ENCODE measurements at places on chromosomes 6 and 20. TPM values are rescaled to one million over a fixed set of nuclear protein-coding genes. Genes with fewer than 3 reads are reported as not detected.

DUSP15 gene
- total RNA-seq, result not detected

FAM209A gene
- 6.1 TPM for total RNA-seq

LY6G6D gene
- not detected for total RNA-seq

HLA-G gene
- 0.49 TPM for total RNA-seq

TMEM200A gene
- 1.1 TPM for total RNA-seq

KCNK5 gene
- total RNA-seq, result 0.86 TPM

TAAR8 gene
- total RNA-seq, result not detected

UBE2C gene
- total RNA-seq, result 1.2 TPM

GSTA3 gene
- total RNA-seq, result not detected

SCUBE3 gene
- total RNA-seq, result not detected

DNA sequence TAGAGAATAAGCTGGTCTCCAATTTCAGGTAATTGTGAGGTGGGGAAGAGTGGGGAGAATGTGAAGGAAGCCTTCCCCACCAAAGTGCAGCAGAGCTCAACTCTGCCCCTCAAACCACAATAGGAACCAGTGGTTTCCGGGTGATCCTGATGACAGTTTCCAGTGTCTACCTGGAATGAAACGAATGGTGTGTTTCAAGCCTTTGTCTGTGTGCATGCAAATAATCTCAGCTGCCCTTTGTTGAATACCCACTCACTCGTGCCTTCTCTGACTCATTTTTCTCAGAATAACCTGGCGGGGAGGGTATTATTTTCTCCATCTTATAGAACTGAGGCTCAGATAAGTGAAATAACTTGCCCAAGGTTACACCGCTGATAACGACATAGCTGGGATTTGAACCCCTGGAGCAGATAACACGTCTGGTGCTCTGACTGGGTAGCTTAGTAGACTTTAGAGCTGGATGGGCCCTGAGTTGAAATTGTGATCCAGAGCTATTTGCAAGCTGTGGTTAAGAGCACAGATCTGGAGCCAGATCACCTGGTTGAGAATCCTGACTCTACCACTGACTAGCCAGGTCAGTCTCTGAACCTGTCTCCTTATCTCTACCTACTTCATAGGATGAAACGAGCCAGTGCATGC lies 85.1 kb downstream of the EYA2 start:
- no peak for DNase-seq
- H3K27ac ChIP-seq, result no peak overlapping the region
- peaks cover 6% of the 10 kb centered on the region for H3K27me3 ChIP-seq

GRCh38 chr6:52231406-52232127 lies 12.7 kb downstream of the IL17F start:
- H3K4me1 ChIP-seq, result no peaks in the 10 kb centered on the region
- no peak overlapping the region for H3K4me3 ChIP-seq
- peaks cover 9% of the 10 kb centered on the region for H3K27me3 ChIP-seq
- no peak for DNase-seq

- H3K4me1 ChIP-seq, result no peaks in the 10 kb centered on the region
- H3K4me3 ChIP-seq, result no peak overlapping the region
- DNase-seq, result no peak
- no peaks in the 10 kb centered on the region for H3K36me3 ChIP-seq
- peaks cover 6% of the 10 kb centered on the region for H3K27me3 ChIP-seq
Observed at GRCh38 chr20:51121272-51121671, 98.4 kb upstream of the KCNG1 start.

DNA sequence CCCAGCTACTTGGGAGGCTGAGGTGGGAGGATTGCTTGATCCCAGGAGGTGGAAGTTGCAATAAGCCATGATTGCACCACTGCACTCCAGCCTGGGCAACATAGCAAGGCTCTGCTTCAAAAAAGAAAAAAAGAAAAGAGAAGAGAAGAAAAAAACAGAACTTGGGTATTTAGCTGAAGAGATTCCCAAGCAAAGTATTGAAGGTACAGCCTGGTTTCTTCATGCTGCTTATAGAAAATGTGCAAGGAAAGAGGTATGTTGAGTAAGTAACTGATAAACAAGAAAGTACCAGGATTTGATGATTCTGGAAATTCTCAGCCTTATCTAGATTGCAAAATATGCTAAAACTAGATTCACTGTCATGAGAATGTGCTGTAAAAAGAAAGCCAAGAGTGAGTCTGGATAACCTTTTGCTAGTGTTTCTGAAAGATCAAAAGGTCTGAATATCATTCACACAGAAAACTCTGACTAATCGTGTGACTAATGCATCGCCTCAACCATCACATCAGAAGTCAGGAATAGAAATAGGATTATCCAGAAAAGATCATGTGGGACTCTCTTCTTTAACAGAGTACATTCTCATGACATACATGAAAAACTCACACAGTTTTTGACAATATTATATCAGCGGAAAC lies 32.4 kb upstream of the NOP56 start:
- no peaks in the 10 kb centered on the region for H3K4me1 ChIP-seq
- DNase-seq, result no peak
- H3K36me3 ChIP-seq, result no peaks in the 10 kb centered on the region
- H3K27me3 ChIP-seq, result peaks cover 15% of the 10 kb centered on the region
- H3K27ac ChIP-seq, result no peak overlapping the region

DNA sequence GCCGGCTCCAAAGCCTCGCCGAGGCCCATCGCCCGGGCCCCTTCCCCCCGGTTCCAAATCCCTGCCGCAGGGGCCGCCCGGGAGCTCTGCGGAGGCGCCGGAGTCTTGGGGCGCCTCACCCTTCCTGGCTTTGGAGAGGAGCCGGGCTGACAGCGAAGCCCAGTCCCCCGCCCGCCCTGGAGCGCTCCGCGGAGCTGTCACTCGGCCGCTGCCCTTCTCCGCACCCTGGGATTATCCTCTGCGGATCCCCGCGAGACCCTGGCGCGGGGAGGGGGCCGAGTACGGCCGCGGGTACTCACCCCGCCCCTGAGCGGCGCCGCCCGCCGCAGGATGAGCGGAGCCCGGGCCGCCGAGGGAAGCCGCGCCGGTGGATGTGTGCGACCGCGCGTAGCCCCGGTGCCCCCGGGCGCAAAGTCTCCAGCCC lies 343 bp downstream of the SNAP91 start:
- no peak overlapping the region for H3K4me3 ChIP-seq
- no peaks in the 10 kb centered on the region for H3K36me3 ChIP-seq
- DNase-seq, result no peak

GRCh38 chr6:128641703-128642102 lies 121.3 kb upstream of the PTPRK start:
- no peaks in the 10 kb centered on the region for H3K4me1 ChIP-seq
- no peak overlapping the region for H3K27ac ChIP-seq
- no peak for DNase-seq

DNA sequence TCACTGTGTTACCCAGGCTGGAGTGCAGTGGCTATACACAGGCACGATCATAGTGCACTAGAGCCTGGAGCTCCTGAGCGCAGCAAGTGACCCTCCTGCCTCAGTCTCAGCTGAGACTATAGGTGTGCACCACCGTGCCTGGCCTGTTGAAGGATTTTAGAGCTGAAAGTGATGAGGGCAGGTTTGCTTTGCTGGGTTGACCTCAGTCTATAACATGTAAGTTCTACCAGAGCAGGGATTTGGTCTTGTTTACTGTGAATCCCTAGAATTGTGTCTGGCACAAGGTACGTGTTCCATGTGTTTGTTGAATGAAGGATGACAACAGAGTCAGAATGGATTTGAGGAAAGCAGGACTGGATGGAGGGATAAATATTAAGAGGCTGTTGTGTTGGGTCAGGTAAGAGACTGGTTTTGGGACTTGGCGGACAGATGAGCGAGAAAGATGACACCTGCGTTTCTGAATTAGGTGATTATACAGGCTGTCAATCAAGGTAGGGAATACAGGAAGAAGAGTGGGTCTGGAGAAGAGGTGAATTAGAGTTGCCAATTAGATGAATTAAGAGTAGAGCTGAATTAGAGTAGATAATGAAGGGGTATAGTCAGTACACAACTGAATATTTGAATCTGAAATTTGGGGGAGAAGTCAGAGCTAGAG lies 6.5 kb downstream of the ASXL1 start:
- no peak for DNase-seq
- peaks cover 95% of the 10 kb centered on the region for H3K4me1 ChIP-seq
- H3K27me3 ChIP-seq, result no peaks in the 10 kb centered on the region
- peak overlapping the region; percentile 72 for H3K4me3 ChIP-seq
- peak overlapping the region; percentile 98 for H3K27ac ChIP-seq
- H3K36me3 ChIP-seq, result peaks cover 18% of the 10 kb centered on the region

DNA sequence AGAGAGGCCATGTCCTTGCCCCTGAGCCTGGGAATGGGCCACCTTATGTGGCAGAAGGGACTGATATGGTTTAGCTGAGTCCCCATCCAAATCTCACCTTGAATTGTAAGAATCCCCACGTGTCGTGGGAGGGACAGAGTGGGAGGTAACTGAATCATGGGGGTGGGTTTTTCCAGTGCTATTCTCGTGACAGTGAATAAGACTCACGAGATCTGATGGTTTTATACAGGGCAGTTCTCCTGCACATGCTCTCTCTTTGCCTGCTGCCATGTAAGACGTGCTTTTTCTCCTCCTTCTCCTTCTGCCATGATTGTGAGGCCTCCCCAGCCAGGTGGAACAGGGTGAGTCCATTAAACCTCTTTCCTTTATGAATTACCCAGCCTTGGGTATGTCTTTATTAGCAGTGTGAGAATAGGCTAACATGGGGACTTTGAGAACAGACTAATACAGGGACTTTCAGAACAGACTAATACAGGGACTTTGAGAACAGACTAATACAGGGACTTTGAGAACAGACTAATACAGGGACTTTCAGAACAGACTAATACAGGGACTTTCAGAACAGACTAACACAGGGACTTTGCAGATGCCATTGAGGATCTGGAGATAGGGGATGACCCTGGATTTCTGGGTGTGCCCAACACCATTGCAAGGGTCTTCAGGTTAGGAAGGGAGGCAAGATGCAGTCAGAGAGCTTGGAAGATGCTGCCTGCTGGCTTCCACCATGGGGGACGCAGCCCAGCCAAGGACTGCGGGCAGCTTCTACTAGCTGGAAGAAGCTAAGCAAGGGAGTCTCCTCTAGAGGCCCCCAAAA lies 86.9 kb downstream of the RAMACL start:
- peaks cover 10% of the 10 kb centered on the region for H3K4me1 ChIP-seq
- no peak overlapping the region for H3K4me3 ChIP-seq
- no peaks in the 10 kb centered on the region for H3K27me3 ChIP-seq
- H3K27ac ChIP-seq, result no peak overlapping the region
- no peak for DNase-seq

DNA sequence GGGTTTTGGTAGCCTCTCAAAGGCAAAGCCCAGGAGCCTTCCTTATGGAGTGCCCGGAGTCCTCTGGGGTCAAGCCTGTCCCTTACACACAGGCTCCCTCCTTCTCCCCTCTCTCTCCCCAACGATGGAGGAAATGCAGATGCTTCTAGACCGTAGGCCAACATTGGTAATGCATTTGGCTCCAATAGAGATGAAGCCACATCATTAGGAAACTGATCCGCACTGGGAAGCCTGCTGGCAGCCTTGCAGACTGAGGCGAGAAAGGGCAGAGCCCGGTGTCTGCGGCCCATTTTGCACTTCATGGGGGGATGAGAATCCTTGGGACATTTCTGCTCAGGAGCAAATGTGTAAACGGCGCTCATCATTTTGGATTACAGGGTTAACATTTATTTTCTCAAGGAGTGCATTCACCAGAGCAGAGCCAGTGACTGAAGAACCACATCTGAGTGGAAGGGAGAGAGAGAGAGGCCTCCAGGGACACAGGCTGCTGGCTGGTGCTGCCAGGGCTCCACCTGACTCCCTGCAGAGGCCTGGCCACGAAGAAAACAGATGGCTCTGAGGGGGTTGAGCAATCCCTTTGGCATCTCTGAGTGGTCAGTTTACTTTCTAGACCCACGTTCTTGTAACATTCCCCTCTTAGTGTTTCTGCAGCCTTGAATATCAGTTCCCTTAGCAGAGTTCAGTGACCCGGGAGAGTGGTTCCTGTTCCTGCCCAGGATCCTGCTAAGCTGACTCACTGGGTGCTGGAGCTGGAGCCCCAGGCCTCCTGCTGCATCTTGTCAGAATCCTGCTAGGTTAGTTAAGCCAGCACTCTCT lies 4.4 kb upstream of the CST3 start:
- no peak for DNase-seq
- H3K27ac ChIP-seq, result no peak overlapping the region
- H3K27me3 ChIP-seq, result no peaks in the 10 kb centered on the region
- no peaks in the 10 kb centered on the region for H3K4me1 ChIP-seq
- no peak overlapping the region for H3K4me3 ChIP-seq

- no peak for DNase-seq
- no peak overlapping the region for H3K4me3 ChIP-seq
- no peaks in the 10 kb centered on the region for H3K36me3 ChIP-seq
- H3K4me1 ChIP-seq, result no peaks in the 10 kb centered on the region
Observed at GRCh38 chr20:57882451-57883161, 172.8 kb upstream of the PMEPA1 start.

- H3K4me1 ChIP-seq, result no peaks in the 10 kb centered on the region
- no peak overlapping the region for H3K4me3 ChIP-seq
- H3K27ac ChIP-seq, result no peak overlapping the region
- no peaks in the 10 kb centered on the region for H3K36me3 ChIP-seq
- H3K27me3 ChIP-seq, result no peaks in the 10 kb centered on the region
Observed at GRCh38 chr6:95099410-95099809, 477.9 kb upstream of the MANEA start.

DNA sequence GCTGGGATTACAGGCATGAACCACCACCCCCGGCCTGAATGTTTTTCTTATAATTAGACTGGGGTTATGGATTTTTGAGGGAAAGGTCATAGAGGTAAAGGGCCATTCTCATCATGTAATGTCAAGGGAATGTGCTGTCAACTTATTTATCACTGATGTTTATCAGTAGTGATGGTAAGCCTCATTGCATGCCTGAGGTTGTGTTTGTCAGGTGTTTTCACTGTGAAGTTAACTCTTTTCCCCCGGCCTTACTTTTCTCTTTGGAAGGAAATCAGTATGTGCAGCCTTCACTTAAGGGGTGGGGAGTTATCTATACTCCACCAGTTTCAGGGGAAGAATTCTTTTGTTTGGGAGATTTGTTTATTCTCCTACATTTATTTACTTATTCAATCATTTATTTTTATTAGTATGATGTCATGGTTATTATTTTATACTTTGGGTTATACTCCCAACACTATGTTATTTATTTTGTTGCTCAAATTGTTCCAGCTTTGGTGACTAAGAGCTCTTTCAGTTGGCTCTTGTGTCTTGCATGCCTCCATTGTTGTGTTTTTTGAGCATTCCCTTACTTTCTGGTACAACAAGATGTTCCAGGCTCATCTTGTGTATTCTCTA lies 2.8 kb upstream of the SLC17A5 start:
- no peak overlapping the region for H3K27ac ChIP-seq
- peaks cover 20% of the 10 kb centered on the region for H3K4me1 ChIP-seq
- no peak for DNase-seq
- H3K36me3 ChIP-seq, result no peaks in the 10 kb centered on the region

- H3K27me3 ChIP-seq, result peaks cover 12% of the 10 kb centered on the region
- no peaks in the 10 kb centered on the region for H3K36me3 ChIP-seq
- H3K27ac ChIP-seq, result no peak overlapping the region
- DNase-seq, result no peak
- H3K4me3 ChIP-seq, result no peak overlapping the region
- no peaks in the 10 kb centered on the region for H3K4me1 ChIP-seq
Observed at GRCh38 chr20:43191143-43191542, 1.4 kb upstream of the PTPRT start.

DNA sequence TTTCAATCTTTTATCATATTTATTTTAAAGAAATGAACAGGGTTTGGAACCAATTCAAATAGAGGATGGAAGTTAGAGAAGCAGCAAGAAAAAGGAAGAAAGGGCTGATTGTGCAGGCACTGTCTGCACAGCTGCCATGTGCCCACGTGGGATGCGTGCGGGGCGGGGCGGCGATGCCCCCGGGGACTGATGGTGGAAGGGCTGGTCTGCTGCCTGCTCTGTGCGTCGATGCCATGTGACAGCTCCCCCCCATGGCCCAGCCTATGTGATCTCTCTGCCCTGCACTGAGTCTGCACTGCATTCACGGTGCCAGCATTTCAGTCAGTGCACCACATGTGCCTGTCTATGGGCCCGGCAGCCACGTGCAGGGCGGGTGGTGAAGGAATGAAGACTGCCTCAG lies 96.4 kb downstream of the IRF4 start:
- no peak overlapping the region for H3K4me3 ChIP-seq
- no peaks in the 10 kb centered on the region for H3K27me3 ChIP-seq
- H3K27ac ChIP-seq, result no peak overlapping the region
- peaks cover 34% of the 10 kb centered on the region for H3K36me3 ChIP-seq

Measured in CD4-positive, CD25-positive, alpha-beta regulatory T cell (primary cell).